NCI-H446 (cell line): ENCODE measurements at places on chromosomes 3 and 15.

- no peak for DNase-seq
Measured at GRCh38 chr3:27307566-27307965, 61.6 kb downstream of the NEK10 start.

GRCh38 chr3:64924961-64925360, 237.2 kb upstream of the ADAMTS9 start:
- no peak for DNase-seq

- DNase-seq = no peak
Measured at GRCh38 chr3:76040946-76041345, 255.6 kb upstream of the ZNF717 start.

DNA sequence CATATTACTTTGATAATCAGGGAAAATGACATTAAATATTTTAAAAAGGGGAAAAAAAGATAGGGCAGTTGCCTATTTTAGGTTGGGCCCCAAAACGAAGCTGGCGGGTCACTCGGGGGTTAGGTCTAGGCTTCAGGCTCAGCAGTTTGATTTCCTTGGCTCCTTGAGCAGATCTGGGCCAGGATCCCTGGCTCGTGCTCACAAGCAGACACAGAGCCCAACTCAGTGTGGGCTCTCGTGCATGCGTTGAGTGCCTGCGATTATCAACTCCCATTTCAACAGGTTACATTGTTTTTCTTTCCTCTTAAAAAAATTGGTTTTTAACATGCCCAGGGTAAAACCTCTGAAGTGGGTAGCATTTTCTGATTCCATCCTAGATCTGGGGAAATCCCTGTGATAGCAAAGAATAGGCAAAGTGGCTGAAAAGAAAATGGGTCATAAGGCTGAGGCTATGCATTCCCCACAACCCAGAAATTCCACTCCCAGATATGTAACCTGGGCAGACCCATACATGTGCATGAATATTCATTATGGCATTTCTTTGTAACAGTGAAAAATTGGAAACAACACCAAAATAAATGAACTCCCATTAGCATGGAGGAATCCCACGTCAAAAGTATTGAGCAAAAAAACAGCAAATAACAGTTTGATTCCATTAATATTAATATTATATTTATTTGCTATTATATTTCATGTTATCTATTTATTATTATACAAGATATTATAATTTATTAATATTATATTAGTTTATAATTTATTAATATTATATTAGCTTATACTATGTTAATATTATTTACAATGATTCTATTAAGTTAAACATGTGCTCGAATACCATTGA, 27.8 kb downstream of the FAM43A start:
- DNase-seq = no peak

- DNase-seq = no peak
Measured at GRCh38 chr3:194257151-194257621, 93.9 kb downstream of the CPN2 start.

DNA sequence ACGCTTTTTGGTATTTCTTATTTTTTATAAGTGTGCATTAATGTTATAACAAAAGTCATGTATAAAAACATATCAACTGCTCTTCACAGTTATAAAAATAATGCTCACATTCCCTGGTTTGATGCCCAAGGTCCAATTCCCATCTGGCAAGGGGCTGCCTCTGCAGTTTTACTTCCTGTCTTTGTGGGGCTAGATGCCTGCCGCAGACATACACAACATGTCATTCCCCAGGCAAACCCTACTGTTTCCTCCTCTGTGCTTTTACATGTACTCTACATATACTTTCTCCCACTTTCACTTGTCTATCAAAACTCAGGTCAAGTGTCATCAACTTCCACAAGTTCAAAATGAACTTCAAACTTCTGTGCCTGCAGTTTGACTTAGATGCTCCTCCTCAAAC, 60.5 kb upstream of the ETV5 start:
- no peak for DNase-seq

- no peak for DNase-seq
Measured at GRCh38 chr3:174168026-174168425, 691.1 kb upstream of the NAALADL2 start.

- DNase-seq = no peak
Measured at GRCh38 chr3:86481031-86481430, 509.9 kb downstream of the VGLL3 start.

- no peak for DNase-seq
Measured at GRCh38 chr3:194287977-194288706, 63.0 kb downstream of the CPN2 start.

GRCh38 chr15:82649226-82649999, 2.2 kb upstream of the CPEB1 start:
- no peak for DNase-seq

- no peak for DNase-seq
Measured at GRCh38 chr15:29812384-29812694, 9.9 kb downstream of the TJP1 start.

- DNase-seq = no peak
Measured at GRCh38 chr3:82355228-82355627, 593.8 kb upstream of the GBE1 start.

DNA sequence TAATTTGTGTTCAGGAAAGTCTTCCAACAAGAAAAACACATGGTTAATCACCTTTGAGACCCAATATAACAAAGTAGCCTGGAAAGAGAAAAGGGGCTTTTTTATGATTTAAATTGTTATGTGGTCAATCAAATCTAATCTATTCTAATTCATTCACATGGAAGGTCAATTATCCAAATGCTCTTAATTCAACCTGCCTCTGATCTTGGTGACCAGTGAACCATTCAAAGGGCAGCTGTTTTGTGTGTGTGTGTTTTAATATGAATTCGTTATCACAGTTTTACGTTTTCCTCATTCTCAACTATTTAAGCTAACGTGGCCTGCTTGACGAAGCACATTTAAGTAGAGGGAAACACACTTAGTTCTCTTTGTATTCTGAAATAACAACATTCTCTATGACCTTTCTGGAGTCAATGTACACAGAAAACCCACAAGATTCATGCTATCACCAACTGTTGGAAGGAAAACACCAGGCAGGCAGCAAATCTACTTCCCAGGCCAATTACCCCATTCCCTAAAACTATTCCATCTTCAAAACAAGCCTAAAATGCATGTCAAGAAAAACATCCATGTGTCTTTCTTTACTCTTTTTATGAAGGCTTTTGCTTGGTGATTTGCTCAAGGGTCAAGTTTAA, 195.4 kb downstream of the SUCLG2 start:
- peak; percentile 30 for DNase-seq

DNA sequence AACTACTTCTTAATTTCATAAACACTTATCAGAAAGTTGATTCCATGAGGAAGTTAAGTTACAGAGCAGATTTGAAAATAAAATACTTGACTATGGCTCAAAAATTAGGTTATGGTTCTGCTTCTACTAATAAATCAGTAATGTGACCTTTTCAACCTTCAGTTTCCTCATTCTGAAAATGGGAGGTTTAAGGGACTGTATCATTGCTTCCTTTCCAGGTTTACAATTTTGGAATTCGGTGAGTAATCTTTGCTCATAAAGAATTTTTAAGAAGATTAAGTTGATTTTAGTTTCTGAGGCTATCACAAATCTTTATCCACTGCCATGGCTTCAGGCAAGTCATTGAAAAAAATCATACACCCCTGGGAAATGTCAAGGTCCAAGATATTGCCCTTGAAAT, 1061.2 kb downstream of the DIPK2A start:
- no peak for DNase-seq

GRCh38 chr3:142251951-142252350, 26.6 kb upstream of the GK5 start:
- no peak for DNase-seq

GRCh38 chr3:120203016-120203415, 82.0 kb downstream of the GPR156 start:
- DNase-seq = no peak

GRCh38 chr15:66838671-66839239, 136.7 kb downstream of the SMAD6 start:
- DNase-seq = no peak

- no peak for DNase-seq
Measured at GRCh38 chr15:72838311-72838731, 54.8 kb upstream of the ADPGK start.

DNA sequence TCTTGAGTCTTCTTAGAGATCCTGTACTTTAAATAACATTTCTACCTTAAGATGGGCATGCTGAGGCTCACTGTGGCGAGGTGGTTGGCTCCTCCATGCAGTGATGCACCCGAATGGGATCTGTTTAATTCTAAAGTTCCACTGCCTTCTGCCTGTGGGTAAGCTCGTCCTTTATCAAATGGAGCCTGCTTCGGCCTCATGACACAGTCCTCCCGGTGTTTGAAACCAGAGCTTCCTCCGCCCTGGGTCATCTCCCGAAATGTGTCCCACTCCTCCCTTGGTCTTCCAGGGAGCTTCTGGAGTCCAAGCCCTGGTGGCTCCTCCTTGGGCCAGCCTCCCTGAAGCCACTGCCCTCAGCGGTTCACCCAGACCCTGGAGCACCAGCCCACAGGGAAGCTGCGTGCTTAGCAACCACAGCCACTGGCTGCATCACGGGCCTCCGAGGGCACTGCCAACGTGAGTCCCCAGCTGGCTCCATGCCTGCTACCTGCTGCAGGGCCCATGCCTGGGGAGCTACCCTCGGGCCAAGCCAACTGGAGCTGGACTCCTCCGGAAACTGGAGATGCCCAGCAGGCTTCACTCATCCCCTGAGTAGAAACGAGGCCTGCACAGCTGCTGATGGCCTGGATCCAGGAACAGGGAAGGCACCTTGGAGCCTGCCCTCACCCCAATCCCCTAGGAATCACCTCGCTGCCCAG, 3.3 kb downstream of the RHCG start:
- DNase-seq = peak; percentile 28
